ENCODE measurements at places on chromosomes 1 and 21.

- peak; percentile 59 for DNase-seq
These were observed 125.7 kb upstream of the CXADR start for GRCh38 chr21:17387030-17387617.

GRCh38 chr1:192980856-192981255, 78.3 kb downstream of the UCHL5 start:
- no peak for DNase-seq

DNA sequence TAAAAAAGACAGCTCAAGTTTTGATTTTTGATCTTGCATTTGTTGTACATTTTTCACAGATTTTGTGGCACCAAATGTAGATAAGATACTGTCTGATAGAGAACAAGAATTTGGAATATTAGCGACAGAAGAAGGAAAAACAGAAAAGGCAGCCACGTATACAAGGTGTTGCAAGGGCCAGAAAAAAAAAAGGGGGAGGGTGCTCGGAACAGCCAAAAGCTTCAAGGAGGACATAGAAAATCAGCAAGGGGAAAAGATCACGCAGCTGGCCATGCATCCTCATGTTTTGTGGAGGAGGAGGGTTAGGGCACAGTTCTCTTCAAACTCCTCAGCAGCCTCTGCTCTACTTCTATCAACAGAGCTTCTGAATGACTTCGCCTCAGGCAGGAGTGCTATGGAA, 80.7 kb upstream of the MROH9 start:
- no peak for DNase-seq

DNA sequence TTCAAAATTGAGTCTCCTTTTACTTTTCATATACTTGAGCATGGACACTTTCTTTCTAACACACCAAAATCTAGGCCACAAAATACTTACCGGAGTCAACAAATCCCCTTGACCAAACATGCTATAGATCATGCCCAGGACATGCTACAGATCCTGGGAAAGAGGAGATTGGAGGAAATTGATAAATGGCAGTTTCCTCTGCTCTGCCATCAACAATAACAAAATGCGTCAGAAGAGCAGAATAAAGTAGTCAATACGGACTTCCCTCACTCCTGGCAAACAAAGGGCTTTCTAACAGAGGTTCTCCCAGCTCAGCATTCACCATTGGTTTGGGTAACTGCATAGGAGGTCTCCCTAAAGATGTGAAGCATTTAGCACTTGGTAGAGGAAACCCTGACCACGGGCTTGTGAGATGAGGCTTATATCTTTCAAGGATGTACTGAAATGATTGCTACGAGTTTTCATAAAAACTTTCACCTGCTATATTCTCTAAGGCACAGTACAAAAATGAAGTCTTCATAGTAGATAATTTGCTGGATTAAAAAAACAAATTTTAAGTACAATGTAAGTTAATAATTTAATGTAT, 283.8 kb upstream of the RUNX1 start:
- no peak for DNase-seq

DNA sequence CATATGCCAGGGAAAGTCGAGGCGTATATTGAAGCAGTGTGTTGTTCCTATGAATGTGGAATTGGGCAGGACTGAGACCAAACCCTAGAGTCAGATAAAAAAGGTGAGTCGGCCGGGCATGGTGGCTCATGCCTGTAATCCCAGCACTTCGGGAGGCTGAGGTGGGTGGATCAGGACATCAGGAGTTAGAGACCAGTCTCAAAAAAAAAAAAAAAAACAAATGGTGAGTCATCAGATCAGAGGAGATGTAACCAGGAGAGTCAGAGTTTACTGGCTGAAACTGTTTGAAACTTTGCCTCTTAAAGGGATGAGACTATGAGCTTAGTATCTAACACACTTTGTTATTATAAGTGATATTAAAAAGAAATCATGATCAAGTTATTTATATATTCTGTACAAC, 26.4 kb upstream of the SYCP1 start:
- DNase-seq = no peak

- no peak for DNase-seq
These were observed 42.4 kb downstream of the OLFML3 start for GRCh38 chr1:114021665-114022099.

GRCh38 chr1:107559881-107560280, 405.1 kb downstream of the VAV3 start:
- no peak for DNase-seq

DNA sequence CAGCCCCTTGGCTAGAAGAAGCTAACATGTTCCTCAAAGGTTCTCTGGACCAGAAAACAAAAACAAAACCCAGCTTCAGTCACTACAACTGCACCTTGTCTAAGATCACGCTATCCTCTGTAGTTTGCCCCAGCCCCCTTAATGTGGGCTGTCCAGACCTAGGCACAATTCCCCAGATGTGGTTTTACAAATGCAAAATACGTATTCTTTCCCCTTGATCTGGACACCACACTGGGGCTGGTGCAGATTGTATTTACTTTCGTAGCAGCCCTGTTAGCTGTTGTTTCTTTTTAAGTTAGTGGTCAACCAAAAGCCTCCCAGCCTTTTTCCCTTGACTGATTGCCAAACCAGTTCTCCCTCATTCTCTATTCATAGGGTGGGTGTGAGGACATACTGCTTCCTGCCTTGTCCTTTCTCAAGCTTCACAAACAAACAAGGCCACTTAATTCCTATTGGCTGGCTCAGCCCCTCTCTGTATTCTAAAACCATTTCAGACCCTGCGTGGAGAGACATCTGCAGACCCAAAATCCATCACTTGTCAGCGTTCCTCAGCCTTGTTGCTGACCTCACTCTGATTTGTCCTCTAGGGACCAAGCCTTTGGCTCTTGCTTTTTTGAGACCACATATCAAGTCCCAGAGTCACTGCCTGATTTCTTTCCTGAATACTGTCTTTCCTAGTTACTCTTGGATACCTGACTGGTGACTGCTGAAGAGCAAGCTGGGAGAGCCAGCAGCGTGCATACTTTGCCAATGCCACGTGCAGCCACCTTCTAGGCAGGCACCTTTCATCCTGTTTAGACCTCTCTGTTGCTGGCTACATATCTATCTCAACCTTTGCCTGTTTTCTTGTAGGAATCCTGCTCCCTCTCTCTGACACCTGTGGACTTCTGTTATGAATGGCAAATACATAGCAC, 96.4 kb upstream of the RAB3GAP2 start:
- no peak for DNase-seq

GRCh38 chr21:28066076-28066475, 926.6 kb downstream of the LTN1 start:
- DNase-seq = no peak

GRCh38 chr1:172069534-172069933, 228.2 kb downstream of the DNM3 start:
- DNase-seq = no peak

DNA sequence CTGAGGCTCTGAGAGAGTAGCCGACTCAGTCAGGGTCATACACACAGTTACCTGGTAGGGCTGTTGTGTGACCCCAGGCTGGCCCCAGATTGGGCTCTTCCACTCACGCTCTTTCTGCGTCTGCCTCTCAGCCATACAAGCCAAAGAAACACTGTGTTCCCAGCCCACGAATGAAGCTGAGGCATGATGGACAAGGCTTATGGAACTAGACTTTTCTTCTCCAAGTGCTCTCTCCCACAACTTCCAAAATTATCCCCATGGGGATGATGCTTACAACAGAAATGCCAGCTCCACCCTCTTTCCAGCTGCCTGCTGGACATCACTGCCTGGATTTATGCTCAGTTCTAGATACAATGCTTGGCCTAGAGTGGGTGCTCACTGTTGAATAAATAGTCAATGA, 102.8 kb upstream of the JUN start:
- DNase-seq = no peak

DNA sequence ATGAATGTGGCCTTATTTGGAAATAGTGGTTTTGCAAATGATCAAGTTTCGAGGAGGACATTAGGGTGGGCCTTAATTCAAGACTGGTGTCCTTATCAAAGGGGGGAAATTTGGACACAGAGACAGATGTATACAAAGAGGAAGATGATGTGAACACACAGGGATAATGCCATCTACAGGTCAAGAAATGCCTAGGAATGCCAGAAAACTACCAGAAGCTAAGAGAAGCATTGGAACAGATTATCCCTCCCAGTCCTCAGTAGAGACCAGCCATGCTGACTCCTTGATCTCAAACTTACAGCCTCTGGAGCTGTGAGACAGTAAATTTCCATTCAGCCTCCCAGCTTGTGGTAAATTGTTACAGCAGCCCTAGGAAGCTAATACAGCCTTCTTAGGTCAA, 151.4 kb downstream of the PTGER3 start:
- no peak for DNase-seq

GRCh38 chr1:59638231-59638711, 176.5 kb upstream of the HOOK1 start:
- no peak for DNase-seq

Data from BE2C (cell line).